GM23248 (cell line): ENCODE measurements at places on chromosomes 5 and 9. TPM values are rescaled to one million over a fixed set of nuclear protein-coding genes. Genes with fewer than 3 reads are reported as not detected.

The IL3 gene
- not detected in 2 replicates for total RNA-seq

The CSF1R gene
- total RNA-seq: 0.63 TPM in 1 of 2 replicates, not detected in the other

The SIT1 gene
- total RNA-seq: not detected in 2 replicates

The ARL14EPL gene
- total RNA-seq: not detected in 2 replicates

The SLC36A3 gene
- total RNA-seq: not detected in 2 replicates

The AGXT2 gene
- total RNA-seq: not detected in 2 replicates

The SHOC1 gene
- total RNA-seq: not detected in 2 replicates

The TRPM3 gene
- total RNA-seq: not detected in 2 replicates

The KIF4B gene
- not detected in 2 replicates for total RNA-seq

The FRMD3 gene
- total RNA-seq: 0.13 and 0.32 TPM in 2 replicates

The FBP2 gene
- total RNA-seq: not detected in 2 replicates

The RUSC2 gene
- total RNA-seq: 74.0 and 78.4 TPM in 2 replicates

The SEMA6A gene
- total RNA-seq: under 0.01 TPM in 1 of 2 replicates, not detected in the other

The PTPN3 gene
- 0.51 and 1.3 TPM in 2 replicates for total RNA-seq

The GLRA1 gene
- not detected in 2 replicates for total RNA-seq

The GPR107 gene
- total RNA-seq: 18.9 and 22.9 TPM in 2 replicates

The CKMT2 gene
- total RNA-seq: not detected in 2 replicates

The GAPVD1 gene
- 33.6 and 36.3 TPM in 2 replicates for total RNA-seq
